GM12878 (cell line): ENCODE measurements at places on chromosomes 6 and 20. TPM values are rescaled to one million over a fixed set of nuclear protein-coding genes. Genes with fewer than 3 reads are reported as not detected.
A peak's percentile ranks its signal among the peaks of the same experiment; 100 is the strongest.

GRCh38 chr6:42405021-42405420, 46.7 kb downstream of the TRERF1 start:
- DNase-seq = no peak
- no peaks in the 10 kb centered on the region for H3K27me3 ChIP-seq
- H3K36me3 ChIP-seq = no peaks in the 10 kb centered on the region

DNA sequence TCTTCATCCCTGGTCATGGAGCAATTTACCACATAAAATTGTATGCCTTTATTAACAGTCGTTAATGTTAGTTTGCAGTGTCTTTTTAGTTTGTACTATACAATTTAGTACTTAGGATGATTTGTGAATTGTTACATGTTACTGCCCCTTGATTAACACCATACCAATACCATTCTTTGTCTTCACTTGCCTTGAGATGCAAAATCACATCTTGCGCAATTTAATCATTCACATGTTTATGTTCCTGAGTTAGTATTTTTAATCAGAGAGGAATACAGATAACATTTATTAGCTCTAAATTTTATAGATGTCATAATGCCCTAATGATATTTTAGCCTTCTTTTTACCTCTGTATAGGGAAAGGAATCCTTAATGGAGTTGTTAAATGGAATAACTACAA, 114.1 kb downstream of the SCAF8 start:
- no peaks in the 10 kb centered on the region; the same call in 1 of the 2 replicates for H3K36me3 ChIP-seq
- DNase-seq = no peak
- H3K27ac ChIP-seq = no peak overlapping the region
- no peak overlapping the region for H3K4me3 ChIP-seq

GRCh38 chr20:46122071-46122470, 4.0 kb downstream of the CD40 start:
- DNase-seq = no peak
- peaks cover 36% of the 10 kb centered on the region for H3K36me3 ChIP-seq
- H3K27ac ChIP-seq = no peak overlapping the region
- peak overlapping the region; percentile 96; the same call in 1 of the 2 replicates for H3K4me3 ChIP-seq

DNA sequence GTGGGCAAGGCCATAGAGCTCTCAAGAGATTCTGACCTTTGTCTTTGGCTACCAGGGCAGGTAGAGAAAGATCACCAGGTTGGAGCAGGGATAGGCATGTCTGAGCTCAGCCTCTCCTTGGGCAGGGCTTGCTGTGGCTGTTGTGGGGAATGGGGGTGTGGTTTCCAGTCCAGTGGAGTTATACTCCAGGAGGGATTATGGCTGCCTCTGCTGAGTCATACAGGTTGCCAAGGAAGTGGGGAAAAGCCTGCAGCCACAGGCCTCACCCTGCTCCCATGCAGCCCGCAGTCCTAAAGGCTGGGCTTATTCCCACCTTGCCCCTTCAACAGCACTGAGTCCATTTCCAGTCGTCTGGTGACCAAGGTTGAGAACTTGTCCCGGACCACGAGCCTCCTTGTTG, 21.9 kb downstream of the MEP1A start:
- no peaks in the 10 kb centered on the region for H3K4me1 ChIP-seq
- no peak for DNase-seq
- no peaks in the 10 kb centered on the region for H3K36me3 ChIP-seq
- H3K4me3 ChIP-seq = no peak overlapping the region
- no peaks in the 10 kb centered on the region for H3K27me3 ChIP-seq

- no peak overlapping the region for H3K27ac ChIP-seq
- no peaks in the 10 kb centered on the region for H3K27me3 ChIP-seq
- no peaks in the 10 kb centered on the region for H3K4me1 ChIP-seq
- DNase-seq = no peak
These were observed 28.5 kb upstream of the PAK5 start for GRCh38 chr20:9867196-9867980.

DNA sequence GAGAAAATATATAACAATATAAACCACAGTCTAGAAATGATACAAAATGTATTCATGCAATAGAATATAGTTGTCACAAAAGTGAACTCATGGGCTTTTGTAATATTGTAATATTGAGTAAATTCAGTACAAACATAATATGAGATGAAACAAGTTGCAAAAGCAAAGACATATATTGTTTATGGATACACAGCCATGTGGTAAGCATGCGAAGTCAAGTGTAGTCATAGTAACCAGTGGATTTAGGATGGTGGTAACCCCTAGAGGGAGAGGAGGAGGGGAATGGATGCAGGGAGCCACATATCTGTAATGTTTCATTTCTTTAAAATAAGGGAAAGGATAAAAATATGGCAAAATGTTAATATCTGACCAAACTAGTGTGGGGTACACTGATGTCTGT, 47.3 kb downstream of the ARMC2 start:
- peaks cover 3% of the 10 kb centered on the region; the same call in 1 of the 2 replicates for H3K27me3 ChIP-seq
- H3K4me3 ChIP-seq = no peak overlapping the region
- H3K36me3 ChIP-seq = no peaks in the 10 kb centered on the region

- H3K4me3 ChIP-seq = no peak overlapping the region
- no peaks in the 10 kb centered on the region for H3K27me3 ChIP-seq
- H3K4me1 ChIP-seq = no peaks in the 10 kb centered on the region
These were observed 665.1 kb downstream of the RNF144B start for GRCh38 chr6:19052219-19052618.

- no peaks in the 10 kb centered on the region for H3K27me3 ChIP-seq
- H3K4me1 ChIP-seq = peaks cover 11% of the 10 kb centered on the region
- DNase-seq = no peak
- H3K27ac ChIP-seq = no peak overlapping the region
These were observed 34.2 kb downstream of the TUBB2B start for GRCh38 chr6:3193102-3193849.

- no peaks in the 10 kb centered on the region for H3K36me3 ChIP-seq
- peaks cover 2% of the 10 kb centered on the region; the same call in 1 of the 2 replicates for H3K27me3 ChIP-seq
- no peak overlapping the region for H3K4me3 ChIP-seq
- DNase-seq = no peak
- H3K4me1 ChIP-seq = peaks cover 6% of the 10 kb centered on the region; the same call in 1 of the 2 replicates
- no peak overlapping the region for H3K27ac ChIP-seq
These were observed 28.4 kb upstream of the FOXC1 start for GRCh38 chr6:1581120-1581991.

DNA sequence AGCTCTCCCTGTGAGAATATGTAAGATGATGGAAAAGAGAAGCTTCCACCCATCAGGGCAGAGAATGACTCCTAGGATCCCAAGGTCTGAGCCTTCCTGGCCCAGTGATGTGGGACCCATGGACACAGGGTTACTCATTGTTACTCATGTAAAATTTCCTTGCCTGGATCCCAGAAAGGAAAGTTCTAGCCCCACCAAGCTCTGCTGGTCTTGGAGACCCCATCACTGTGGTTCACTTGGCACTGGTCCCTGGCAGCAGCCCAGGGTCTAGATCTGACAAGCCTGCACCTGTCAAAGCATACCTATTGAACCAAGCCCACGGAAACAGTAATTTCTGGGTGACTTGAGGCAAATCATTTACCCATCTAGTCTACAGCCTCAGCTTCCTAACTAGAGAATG, 22.1 kb downstream of the MDGA1 start:
- H3K27me3 ChIP-seq = no peaks in the 10 kb centered on the region
- DNase-seq = no peak
- H3K4me3 ChIP-seq = no peak overlapping the region
- H3K27ac ChIP-seq = no peak overlapping the region
- H3K36me3 ChIP-seq = no peaks in the 10 kb centered on the region

GRCh38 chr20:33788351-33789049, 22.6 kb upstream of the CHMP4B start:
- H3K36me3 ChIP-seq = no peaks in the 10 kb centered on the region
- peaks cover 10% of the 10 kb centered on the region for H3K4me1 ChIP-seq
- DNase-seq = no peak
- no peaks in the 10 kb centered on the region for H3K27me3 ChIP-seq
- no peak overlapping the region for H3K27ac ChIP-seq

GRCh38 chr6:14372734-14373489, 255.3 kb downstream of the CD83 start:
- peaks cover 12% of the 10 kb centered on the region for H3K4me1 ChIP-seq
- DNase-seq = no peak
- no peak overlapping the region for H3K27ac ChIP-seq
- H3K36me3 ChIP-seq = no peaks in the 10 kb centered on the region
- H3K4me3 ChIP-seq = no peak overlapping the region
- no peaks in the 10 kb centered on the region for H3K27me3 ChIP-seq

GRCh38 chr6:10424040-10424439, 9.2 kb upstream of the TFAP2A start:
- H3K27ac ChIP-seq = no peak overlapping the region
- DNase-seq = no peak
- no peak overlapping the region for H3K4me3 ChIP-seq
- no peaks in the 10 kb centered on the region for H3K36me3 ChIP-seq
- H3K4me1 ChIP-seq = peaks cover 3% of the 10 kb centered on the region
- peaks cover 19% of the 10 kb centered on the region for H3K27me3 ChIP-seq

DNA sequence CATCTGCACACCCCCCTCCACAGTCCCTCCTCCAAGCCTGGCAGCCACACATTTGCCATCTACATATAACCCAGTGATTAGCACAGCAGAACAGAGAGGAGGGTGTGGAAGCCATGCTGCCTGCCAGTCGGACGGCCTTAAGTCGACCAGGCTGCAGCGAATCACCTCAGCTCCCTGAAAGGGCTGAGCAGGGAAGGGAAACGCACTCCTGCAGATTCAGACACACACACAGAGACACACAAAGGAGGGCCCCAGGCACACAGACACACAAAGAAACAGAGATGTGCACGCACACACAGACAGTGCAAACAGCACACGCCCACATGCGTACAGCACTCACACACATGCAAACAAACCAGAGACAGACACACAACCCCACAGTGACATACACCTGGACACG, 11.2 kb upstream of the SIRPA start:
- H3K27me3 ChIP-seq = no peaks in the 10 kb centered on the region
- H3K27ac ChIP-seq = no peak overlapping the region
- DNase-seq = no peak
- peaks cover 5% of the 10 kb centered on the region; the same call in 1 of the 2 replicates for H3K4me1 ChIP-seq
- H3K36me3 ChIP-seq = no peaks in the 10 kb centered on the region

TUBE1 gene
- 14.1 TPM in 2 replicates for polyA plus RNA-seq

TTLL9 gene
- not detected in 2 replicates for polyA plus RNA-seq

KCNB1 gene
- not detected in 2 replicates for polyA plus RNA-seq

STX16 gene
- polyA plus RNA-seq = 28.1 and 34.9 TPM in 2 replicates
